ENCODE measurements at places on chromosomes 2 and 18.

DNA sequence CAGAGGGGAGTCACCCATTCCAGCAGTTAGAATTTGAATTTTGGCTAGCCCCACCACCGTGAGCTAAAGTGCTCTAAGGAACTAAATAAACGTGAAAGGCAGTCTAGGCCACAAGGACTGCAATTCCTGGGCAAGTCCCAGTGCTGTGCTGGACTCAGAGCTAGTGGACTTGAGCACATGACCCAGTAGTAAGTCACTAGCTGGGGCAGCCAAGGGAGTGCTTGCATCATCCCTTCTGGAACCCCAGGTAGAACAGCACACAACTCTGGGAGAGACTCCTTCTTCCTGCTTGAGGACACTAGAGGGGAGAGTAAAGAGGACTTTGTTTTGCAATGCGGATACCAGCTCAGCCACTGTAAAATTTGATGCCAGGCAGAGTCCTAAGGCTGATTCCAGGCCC lies 672.2 kb downstream of the CPS1 start:
- DNase-seq, result no peak

- no peak for DNase-seq
Observed at GRCh38 chr2:23803965-23804542, 122.9 kb downstream of the ATAD2B start.

- DNase-seq, result no peak
Observed at GRCh38 chr2:209367075-209367747, 56.6 kb upstream of the MAP2 start.

GRCh38 chr18:46555724-46556123 lies 101.3 kb downstream of the LOXHD1 start:
- no peak for DNase-seq

DNA sequence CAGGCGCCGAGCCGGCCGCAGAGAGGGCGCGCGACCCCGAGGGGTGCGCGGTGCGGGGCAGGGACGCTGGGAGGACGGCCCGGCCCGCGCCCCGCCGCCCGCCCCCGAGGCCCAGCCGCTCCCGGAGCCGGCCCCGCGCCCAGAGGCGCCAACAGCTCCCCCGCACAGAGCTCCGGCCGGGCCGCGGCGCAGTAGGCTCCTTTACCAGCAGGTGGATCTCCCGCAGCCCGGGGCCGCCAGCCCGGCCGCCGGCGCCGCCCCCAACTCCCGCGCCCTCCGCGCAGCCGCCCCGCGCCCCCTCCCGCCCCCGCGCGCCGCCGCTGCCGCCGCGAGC lies 258 bp downstream of the MGAT4A start:
- no peak for DNase-seq

DNA sequence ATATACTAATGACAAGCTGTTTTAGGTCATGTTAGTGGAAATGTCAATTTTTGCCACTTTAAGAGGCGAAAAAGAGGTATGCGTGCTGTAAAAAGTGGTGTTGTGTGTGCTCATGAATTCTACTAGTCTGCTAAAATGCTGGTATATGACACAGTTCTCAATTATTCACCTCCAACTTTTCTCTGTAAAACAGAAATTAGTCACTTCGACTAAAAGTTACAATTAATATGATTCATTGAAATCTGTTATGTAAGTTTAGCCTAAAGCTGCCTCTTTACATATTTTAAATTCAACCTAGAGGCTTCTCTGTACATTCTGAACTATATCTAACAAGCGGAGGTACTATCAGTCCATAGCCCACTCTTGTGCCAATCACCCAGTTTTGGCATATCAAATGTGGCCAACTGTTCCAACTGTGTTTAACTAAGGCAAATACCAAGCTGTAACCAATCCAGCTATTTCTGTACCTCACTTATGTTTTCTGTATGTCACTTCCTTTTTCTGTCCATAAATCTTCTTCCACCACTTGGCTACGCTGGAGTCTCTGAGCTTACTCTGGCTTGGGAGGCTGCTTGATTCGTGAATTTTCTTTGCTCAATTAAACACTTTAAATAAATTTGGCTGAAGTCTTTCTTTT lies 20.8 kb downstream of the BAZ2B start:
- no peak for DNase-seq

DNA sequence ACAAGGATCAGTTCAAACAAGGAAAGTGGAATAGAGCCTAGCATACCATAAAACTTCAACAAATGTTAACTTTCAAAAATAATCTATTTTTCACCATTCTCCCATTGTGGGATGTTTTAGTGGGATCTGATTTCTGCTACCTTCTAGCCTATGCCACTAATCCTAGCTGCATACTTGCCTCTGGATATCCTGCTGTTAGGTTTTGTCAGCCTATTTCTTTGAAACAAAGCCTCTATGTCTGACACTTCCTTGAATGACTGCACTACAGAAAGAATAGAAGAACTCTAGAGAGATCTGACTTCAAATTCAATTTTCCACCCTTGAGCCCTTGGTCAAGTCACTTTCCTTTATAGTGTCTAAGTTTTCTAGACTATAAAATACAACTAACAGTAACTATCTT lies 291.5 kb downstream of the PTH2R start:
- DNase-seq, result no peak

- no peak for DNase-seq
Observed at GRCh38 chr2:224802407-224802806, 86.2 kb upstream of the CCDC195 start.

GRCh38 chr2:104812286-104812685 lies 41.6 kb upstream of the POU3F3 start:
- no peak for DNase-seq

- no peak for DNase-seq
Observed at GRCh38 chr2:121479882-121480522, 50.7 kb upstream of the RNU4ATAC start.

DNA sequence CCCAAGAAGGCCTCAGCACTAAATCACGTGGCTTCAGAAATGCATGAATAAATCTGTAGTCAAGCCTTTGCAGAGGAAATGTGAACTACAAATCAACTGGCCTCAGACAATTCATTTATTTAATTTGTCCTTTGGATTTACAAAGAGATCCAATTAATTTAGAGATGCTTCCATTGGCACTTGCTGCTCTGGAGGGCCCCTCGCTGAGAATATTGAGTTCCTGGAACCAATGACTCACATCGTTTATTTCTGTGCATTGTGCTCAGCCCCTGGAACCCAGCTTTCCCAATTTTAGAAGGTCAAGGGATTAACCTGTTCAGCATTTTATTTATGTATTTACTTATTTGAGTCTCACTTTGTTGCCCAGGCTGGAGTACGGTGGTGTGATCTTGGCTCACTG lies 47.2 kb upstream of the MGAT4A start:
- DNase-seq, result no peak

- DNase-seq, result no peak
Observed at GRCh38 chr18:23953984-23954383, 60.6 kb upstream of the TTC39C start.

- no peak for DNase-seq
Observed at GRCh38 chr2:111900859-111901258, 2.5 kb downstream of the MERTK start.

DNA sequence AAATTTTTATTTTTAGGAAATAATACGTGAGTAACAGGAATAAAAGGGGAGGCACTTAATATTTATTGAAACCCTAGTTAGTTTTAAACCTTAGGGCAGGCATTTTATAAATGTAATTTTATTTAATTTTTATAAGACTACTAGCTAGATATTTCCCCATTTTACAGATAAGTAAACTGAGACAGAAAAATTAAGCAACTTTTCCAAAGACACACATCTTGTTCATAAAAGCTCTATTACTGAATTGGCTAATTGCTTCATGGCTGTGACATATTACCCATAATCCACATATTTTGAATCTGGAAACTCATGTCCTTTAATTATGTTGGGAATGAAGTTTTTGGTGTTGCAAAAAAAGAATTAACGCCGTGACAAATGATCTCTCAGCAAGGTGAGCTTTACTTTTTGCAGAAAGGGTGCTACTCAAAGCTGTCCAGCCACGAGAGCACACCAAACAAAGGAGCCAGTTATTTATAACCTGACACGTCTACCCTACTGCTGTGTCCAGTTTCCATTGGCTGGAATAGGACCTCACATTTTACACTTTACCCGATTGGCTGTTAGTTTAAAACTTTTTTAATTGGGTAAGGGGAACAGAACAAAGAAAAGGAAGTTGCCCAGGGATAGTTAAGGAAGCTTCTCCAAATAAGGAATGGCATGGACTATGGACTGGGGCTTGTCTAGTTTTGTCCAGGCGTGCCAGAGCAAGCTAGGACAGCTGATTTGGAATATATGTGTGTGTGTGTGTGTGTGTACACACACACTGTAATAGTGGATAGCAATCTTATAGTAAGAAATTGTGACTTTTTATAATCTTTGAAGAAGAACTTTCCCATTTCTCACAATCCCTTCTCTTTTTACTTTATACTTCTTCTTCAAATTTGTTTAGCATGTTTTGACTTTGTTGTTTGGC lies 54.2 kb downstream of the COMMD1 start:
- DNase-seq, result no peak

DNA sequence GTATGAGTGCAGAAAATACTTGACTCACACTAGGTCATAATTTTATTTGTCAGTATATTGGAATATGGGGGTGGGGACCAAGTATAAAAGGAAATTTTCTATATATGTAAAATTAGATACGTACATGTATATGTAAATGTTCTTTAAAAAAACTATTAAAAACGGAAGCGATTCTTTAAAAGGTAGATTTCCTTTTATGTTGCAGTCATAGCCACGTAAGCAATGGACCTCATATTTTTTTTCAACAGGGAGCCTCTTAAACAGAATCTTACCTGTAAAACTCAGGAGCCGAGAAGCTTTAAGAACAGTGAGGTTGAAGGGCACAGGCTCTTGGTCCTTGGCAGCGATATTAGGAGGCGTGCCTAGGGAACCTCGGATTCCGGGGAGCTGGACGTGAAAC lies 3.3 kb downstream of the RHBDD1 start:
- no peak for DNase-seq

DNA sequence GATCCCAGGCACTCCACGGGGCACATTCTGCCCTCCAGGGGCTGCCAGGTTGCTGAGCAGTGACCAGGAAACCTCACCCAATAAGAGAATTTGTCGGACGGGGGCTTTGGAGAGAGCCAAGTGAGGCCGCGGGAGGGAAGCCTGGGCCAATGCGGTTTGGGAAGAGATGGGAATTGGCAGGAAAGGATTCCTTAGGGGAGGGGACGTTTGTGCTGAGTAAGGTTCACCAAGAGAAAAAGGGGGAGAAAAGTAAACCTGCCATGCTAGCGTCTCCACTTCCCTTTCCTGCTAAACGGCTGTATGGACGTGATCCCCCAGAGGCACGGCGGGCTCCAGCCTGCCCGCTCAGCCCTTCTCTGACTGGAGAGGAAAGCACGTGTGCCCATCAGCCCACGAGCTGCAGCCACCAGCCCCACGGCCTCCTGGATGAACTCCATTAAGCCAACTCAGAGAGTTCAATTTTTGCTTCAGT lies 194.4 kb upstream of the ID2 start:
- no peak for DNase-seq

GRCh38 chr18:23701017-23701416 lies 11.8 kb downstream of the LAMA3 start:
- DNase-seq, result no peak

GRCh38 chr2:238573065-238573778 lies 146.5 kb downstream of the ASB1 start:
- DNase-seq, result no peak

GRCh38 chr2:1150724-1151511 lies 200.3 kb downstream of the SNTG2 start:
- DNase-seq, result no peak

- no peak for DNase-seq
Observed at GRCh38 chr2:189020179-189020578, 46.0 kb downstream of the COL3A1 start.

DNA sequence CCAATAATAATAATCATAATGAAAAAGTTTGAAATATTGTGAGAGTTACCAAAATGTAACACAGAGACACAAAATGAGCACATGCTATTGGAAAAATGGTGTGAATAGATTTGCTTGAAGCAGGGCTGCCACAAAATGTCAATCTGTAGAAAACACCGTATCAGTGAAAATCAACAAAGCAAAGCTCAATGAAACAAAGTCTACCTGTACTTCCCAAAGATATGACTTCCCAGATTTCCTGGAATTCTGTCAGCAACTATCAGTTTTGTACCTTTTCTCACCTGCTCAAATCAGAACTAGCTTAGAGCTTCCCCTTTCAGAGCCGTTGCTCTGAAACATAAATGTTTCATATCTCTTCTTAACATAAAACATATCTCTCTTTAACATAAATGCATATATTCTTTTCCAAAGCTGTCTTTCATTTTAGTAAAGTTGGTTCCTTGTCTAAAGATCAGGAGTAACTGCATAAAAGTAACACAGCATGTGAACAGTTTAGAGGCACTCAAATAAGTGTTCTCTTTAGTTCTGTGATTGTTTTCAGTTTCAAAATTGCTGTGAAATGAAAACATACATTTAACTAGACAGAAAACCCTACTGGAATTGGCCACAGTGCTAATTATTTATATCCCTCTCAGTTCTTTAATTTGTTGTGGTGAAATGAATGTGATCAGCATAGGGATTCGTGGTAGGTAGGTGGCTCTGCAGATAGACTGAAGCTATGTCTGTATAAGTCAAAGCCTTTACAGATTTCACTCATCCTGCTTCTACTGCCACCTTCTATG lies 262.5 kb downstream of the KCNJ3 start:
- no peak for DNase-seq

Measured in activated T-helper 1 cell treated with Interleukin-2 at 50 U/mL for 16 hours (primary cell).